ENCODE measurements at places on chromosomes 13 and 19. TPM values are rescaled to one million over a fixed set of nuclear protein-coding genes. Genes with fewer than 3 reads are reported as not detected.

The CGB8 gene
- total RNA-seq, result not detected

The RAB3D gene
- 9.3 TPM for total RNA-seq

The CYP4F2 gene
- not detected for total RNA-seq

The F10 gene
- not detected for total RNA-seq

The TMEM238 gene
- 10.5 TPM for total RNA-seq
